Large intestine (tissue), 12 donors: ENCODE measurements at places on chromosomes 2 and 18.

DNA sequence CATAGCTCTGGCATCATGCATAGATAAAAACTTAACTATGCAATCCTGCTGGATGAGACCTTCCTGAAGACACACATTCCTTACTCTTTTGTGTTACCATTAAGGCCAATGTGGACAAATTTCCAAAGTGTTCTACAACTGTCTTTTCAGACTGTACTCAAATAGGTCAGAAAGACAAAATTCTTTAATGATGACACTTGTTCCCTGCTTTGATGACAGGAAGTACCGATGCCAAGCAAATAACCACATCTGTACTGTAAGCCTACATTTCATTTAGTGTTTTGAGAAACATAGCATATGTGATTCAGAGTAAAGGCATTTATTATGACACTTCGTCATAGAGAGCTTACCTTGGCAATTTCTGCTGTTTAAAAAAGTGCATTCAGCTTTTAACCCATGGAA is 55.0 kb downstream of the PMAIP1 start:
- H3K4me3 ChIP-seq: no peak overlapping the region
- no peak overlapping the region for H3K27ac ChIP-seq
- DNase-seq: no peak
- H3K4me1 ChIP-seq: peaks cover 25% of the 10 kb centered on the region
- no peaks in the 10 kb centered on the region for H3K27me3 ChIP-seq

DNA sequence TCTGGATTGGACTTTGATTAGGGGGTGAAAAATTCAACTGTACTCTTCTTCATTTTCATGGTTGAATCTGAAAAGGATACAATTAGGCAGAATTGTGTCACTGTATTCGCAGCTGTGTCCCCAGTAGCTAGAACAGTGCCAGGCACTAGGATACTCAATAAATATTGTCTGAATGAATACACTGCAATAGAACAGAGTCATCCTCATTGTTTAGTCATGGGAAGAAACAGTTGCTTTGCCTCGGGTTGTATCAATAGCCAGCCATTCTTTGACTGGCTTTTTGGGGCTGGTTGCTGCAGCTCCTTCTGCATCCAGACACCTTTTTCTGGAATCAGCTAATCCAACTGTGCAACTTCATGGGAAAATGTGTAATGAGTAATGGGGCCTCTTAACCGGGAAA is 18.1 kb upstream of the DYNC1I2 start:
- no peak overlapping the region for H3K27ac ChIP-seq
- H3K36me3 ChIP-seq: no peaks in the 10 kb centered on the region
- H3K27me3 ChIP-seq: peaks cover 7% of the 10 kb centered on the region
- no peak overlapping the region for H3K4me3 ChIP-seq

- H3K4me3 ChIP-seq: no peak overlapping the region
- no peaks in the 10 kb centered on the region for H3K36me3 ChIP-seq
- H3K4me1 ChIP-seq: no peaks in the 10 kb centered on the region
- H3K27ac ChIP-seq: no peak overlapping the region
- H3K27me3 ChIP-seq: no peaks in the 10 kb centered on the region
Observed at GRCh38 chr2:215060861-215061536, 77.4 kb downstream of the ABCA12 start.

DNA sequence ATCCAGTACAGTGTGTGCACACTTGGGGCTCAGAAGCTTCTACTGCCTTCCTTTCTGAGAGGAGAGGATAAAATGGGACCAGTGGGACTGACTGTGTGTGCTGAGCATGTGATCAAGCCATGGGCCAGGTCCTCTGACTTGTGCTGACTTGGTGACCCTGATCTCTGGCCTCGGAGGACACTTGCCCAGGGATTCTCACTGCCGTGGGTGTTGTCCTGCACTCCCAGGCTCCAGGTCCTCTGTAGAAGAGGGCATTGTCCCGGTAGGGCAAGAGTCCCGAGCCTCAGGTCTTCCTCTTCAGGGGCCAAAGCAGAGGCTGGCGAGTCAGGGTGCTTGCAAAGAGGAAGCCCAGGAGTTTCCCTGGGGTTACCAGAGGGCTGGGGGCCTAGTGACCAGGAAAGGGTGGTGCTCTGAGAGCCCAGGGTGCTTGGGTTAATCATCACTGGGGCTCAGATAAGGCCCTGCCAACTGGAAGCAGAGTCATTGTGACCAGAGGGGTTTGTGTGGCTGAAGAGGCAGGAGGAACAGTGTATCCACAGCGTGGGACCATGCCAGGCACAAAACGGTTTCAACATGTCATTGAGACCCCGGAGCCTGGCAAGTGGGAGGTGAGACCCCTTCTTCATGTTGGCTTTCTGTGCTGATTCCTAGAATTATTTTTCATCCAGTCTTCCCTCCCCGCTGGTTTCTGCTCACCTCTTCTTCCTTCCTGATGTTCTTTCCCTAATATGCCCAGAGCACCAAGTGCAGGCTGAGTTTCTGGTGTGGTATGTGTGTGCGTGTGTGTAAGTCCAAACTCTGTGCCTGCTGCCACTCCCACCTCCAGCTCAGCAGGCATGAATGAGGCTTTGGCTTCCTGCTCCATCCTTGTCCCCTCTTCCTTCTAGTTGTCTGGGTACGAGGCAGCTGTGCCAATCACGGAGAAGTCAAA is at the start of gene GCKR:
TSS of gene GCKR (plus strand) at position 483 of the 931 bp plus-strand sequence. CDS start at position 549, 66 bp downstream.
- peaks cover 12% of the 10 kb centered on the region for H3K4me1 ChIP-seq
- no peak within 1 kb of the TSS for H3K4me3 ChIP-seq
- peak; percentile 77 for DNase-seq
- peak within 1 kb of the TSS; percentile 16 for H3K27ac ChIP-seq

DNA sequence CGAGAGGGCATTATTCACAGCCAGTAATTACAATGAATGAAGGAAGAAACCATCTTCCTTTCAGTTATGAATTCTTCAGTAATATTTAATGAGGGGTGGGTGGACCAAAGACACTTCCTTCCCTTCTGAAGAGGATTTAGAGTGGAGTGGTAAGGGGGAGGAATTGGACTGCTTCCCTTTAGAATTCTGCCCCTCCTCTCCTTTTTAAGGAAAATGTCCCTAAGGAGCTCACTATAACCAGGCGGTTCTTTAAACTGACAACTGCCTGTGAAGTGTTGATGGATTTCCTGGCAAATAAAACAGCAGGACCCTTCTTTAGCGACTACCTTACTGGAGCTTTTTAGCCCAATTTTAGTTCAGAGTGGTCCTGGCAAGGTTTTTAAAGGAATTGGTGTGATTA is 86.4 kb downstream of the LIMS1 start:
- H3K27ac ChIP-seq: peak overlapping the region; percentile 55
- peaks cover 17% of the 10 kb centered on the region for H3K4me1 ChIP-seq
- DNase-seq: no peak
- no peak overlapping the region for H3K4me3 ChIP-seq

DNA sequence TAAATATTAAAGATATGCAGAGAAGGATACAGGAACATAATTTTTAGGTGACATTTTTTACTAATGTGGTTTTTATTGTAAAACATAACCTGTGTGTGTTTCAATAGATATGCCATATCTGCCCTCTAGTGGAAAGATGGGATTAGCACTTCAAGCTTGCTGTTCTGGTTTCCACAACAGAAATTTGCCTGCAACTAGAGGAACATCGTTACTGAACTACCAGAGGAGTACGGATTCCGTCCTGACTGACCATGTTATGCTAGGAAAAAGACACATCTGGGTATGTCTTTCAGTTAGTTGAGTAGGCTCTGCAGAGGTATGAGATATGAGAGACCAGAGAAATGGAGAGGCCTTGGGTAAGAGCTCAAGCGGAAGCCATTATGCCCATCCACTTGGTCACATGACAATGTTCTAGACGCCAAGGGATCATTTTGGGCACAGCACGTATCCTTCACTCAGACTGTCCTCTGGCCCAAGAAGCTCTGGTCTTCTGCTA is 104.9 kb downstream of the MBD2 start:
- H3K36me3 ChIP-seq: no peaks in the 10 kb centered on the region
- H3K4me3 ChIP-seq: no peak overlapping the region
- no peaks in the 10 kb centered on the region for H3K4me1 ChIP-seq
- H3K27me3 ChIP-seq: no peaks in the 10 kb centered on the region

- H3K36me3 ChIP-seq: no peaks in the 10 kb centered on the region
- no peaks in the 10 kb centered on the region for H3K27me3 ChIP-seq
- H3K4me3 ChIP-seq: no peak within 1 kb of the TSS
- no peak for DNase-seq
- no peaks in the 10 kb centered on the region for H3K4me1 ChIP-seq
Observed at GRCh38 chr2:100142393-100142792, at the start of gene AFF3. Gene AFF3 (minus strand): TSS chr2:100142590. CDS start chr2:100104454, 38,136 bp downstream.

DNA sequence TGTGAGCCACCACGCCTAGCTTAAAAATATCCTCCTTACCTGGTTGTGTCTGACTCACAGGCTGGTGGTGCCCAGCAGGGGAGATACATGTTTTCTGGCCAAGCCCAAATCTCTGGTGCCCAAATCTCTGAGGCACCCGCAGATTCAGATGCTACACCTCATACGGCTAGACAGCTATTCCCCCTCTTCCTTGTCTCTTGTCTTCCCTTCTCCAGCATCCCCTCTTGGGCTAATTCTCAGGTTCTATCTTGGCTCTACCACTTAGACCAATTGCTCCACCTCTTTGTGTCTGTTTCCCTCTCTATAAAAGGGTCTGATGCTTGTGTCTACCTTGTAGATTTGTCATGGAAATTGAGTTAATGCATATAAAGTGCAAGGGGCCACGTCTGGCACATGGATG is 13.4 kb downstream of the LAMA3 start:
- H3K27me3 ChIP-seq: no peaks in the 10 kb centered on the region
- no peak for DNase-seq
- H3K4me1 ChIP-seq: no peaks in the 10 kb centered on the region

DNA sequence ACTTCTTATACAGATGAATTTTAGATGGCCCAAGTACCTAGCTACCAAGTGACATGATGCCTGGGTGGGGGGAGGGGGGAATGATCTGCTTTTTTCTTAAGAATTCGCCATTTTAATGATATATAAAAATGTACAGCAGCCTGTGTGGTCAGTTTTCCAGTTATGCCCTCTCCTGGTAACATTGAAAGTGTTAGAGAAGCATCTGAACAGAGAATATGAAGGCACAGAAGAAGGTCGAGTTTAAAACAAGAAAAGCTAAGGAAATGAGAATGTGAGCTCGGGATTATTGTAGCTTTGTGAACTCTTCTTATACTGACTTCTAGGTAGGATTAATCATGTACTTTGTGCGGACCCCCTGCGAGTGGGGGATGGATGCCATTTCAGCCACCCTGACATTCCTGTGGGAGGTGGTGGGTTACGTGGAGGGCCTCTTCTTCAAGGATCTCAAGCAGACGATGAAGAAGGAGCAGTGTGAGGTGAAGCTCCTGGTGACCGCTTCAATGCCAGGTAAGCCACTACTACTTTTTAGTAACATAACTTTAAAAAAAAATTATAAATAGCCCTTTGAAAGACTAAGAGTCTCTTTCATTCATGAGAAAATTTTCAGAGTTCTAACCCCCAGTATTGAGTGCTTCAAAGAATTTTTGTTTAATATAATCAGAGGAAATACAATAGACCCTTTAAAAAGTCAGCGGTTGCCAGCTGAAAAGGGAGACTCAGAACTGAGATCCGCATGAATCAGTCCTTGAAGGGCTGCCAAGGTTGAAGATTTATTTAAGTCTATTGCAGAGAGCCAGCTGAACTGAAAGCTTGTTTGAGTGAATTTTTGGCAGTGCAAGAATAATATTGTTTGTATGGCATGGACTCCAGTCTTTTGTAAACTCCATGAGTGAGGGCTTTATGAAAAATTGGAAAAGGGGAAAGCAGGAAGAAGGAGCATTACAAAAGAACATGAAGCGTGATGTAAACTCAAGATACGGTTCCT is 68.6 kb upstream of the RPE start:
- no peak for DNase-seq
- no peaks in the 10 kb centered on the region for H3K36me3 ChIP-seq
- H3K4me1 ChIP-seq: no peaks in the 10 kb centered on the region

DNA sequence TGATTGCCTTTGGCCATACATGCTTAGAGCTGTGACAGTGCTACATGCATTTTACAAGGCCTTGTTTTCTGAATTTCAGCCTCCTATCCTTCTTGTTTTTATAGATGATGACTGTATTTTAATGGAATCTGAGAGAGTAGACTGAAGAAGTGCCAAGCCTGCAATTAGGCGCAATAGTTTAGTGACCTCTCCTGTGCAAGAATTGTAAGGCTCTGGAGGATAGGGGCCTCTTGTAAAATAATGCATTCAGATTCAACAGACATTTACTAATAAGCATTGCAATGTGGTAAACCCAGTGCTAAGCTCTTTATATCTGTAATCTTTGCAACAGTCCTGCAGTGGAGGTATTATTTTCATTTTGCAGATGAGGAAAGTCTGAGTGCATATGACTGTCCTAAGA is 105.5 kb downstream of the TDRD15 start:
- no peak for DNase-seq
- H3K4me3 ChIP-seq: no peak overlapping the region
- H3K27me3 ChIP-seq: no peaks in the 10 kb centered on the region
- no peak overlapping the region for H3K27ac ChIP-seq
- no peaks in the 10 kb centered on the region for H3K36me3 ChIP-seq

- DNase-seq: no peak
- H3K4me3 ChIP-seq: no peak overlapping the region
- no peaks in the 10 kb centered on the region for H3K27me3 ChIP-seq
- H3K27ac ChIP-seq: no peak overlapping the region
- H3K36me3 ChIP-seq: no peaks in the 10 kb centered on the region
Observed at GRCh38 chr2:63818271-63818670, 23.4 kb upstream of the UGP2 start.

DNA sequence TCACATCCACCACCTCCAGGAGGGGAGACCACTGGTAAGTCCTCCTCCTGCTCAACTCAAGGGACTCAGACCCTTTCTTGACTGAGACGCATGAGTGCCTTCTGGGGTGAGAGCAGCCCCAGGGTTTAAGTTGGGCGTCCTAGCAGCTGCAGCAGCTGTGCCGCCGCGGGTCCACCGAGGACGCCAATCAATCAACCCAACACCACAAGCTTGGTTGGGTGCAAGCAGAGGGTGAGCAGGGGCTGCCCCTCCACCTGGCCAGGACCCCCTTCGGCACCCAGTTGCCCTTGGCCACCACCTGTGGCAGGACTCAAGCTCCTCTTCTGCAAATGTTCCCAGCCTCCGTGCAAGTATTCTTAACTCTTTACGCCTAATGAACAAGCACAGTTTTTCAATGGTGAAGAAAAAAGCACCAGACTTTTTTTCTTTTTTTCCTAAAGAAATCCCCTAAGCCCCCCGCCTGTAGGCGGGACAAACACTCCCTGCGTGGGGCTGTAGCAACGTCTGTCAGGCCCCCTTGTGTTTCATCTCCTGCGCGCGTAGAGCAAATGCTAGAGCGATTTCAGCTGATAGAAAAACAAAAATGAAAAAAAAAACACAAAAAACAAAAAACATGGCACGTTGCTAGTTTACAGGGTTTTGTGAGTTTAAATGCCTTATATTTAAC is 197.1 kb downstream of the LOXHD1 start:
- DNase-seq: no peak
- H3K4me1 ChIP-seq: no peaks in the 10 kb centered on the region
- no peak overlapping the region for H3K4me3 ChIP-seq
- H3K36me3 ChIP-seq: peaks cover 2% of the 10 kb centered on the region

DNA sequence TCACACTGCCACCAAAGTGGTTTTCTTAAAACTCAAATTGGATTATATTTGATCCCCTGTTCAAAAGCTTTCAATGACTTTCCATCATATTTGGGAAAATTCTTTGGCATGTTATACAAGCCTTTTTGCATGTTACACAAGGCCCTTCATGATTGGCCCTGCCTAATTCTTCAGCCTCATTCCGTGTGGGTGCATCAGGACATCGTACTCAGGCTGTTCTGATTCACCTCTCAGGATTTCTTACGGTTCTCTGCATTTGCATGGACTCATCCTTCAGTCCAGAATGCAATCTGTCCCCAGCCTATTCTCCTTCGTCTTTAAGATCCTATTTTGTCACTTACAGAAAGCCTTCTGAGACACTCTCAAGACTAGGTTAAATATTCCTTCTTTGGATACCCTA is 107.8 kb downstream of the LYPD1 start:
- no peak overlapping the region for H3K27ac ChIP-seq
- H3K4me3 ChIP-seq: no peak overlapping the region
- H3K4me1 ChIP-seq: no peaks in the 10 kb centered on the region
- no peaks in the 10 kb centered on the region for H3K27me3 ChIP-seq
- H3K36me3 ChIP-seq: no peaks in the 10 kb centered on the region
